ENCODE measurements at places on chromosomes 6 and 20.

DNA sequence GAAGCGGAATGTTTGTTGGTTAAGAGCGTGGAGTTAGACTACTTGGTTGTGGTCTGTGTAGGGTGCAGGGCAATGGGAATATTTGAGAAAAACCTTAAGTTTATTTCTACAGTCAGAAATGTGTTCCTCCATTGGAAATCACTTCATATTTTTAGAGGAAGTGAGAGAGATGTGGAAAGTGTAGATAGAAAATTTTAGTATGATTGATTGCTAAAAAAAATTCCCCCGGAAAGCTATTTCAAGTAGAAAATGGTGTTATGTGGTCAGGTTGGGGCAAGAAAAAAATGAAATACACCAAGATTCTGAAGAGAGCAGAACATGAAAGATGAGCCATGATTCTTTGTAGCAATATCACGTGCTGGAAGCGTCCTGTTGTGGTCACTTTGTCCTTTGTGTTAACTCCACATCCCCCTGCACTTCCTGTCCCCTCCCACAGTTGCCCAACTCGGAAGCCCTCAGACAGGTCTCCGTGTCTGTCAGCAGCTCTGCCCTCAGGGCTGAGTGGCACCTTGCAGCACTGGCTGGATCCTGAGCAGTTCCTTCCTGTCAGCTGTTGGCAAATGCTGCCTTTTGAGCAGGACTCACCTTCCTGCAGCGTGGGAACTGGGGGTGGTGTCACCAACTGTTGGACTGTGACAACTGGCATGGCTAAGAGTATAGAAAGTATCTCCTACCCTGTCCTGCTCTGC, 137.5 kb upstream of the SLC24A3 start:
- peak; percentile 40 for DNase-seq

GRCh38 chr6:57019434-57019833, 27.1 kb upstream of the KIAA1586 start:
- DNase-seq: no peak

DNA sequence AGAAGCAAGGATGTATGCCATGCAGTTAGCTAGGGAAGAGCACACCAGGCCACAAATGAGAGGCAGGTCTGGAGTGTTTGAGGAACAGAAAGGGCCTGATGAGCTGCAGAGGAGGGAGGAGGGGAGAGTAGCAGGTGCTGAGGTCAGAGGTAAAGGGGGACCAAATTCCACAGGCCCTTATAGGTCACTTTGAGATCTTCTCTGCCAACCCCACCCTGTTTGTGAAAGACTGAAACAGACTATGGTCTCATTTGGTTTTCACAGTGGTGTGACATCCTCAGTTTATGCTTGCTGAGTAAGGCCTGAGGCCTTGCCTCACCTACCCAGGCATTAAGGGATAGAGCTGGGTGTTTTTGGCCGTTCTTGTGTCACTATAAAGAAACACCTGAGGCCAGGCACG, 187.7 kb upstream of the MYLIP start:
- no peak for DNase-seq

GRCh38 chr6:16769131-16769985, 8.1 kb upstream of the ATXN1 start:
- peak; percentile 85 for DNase-seq

GRCh38 chr6:30443657-30444450, 45.5 kb upstream of the HLA-E start:
- DNase-seq: peak; percentile 37

DNA sequence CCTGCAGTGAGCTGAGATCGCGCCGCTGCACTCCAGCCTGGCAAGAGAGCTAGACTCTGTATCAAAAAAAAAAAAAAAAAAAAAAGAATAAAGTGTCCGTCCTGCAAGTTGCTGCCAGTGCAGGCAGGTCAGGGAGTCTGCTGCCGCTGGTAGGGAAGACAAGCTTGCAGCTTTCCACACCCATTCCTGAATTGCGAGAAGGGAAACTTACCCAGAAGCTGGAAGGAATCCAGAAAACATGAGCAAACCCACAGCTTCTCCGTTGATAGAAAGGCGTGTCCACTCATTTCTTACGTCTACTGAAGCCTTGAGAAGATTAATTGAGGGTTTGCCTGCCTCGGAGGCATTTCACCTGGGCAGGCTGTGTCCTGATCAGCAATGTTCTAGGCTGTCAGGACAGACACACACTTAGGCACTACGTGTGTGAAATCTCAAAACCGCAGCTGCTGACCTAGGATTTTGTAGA, 61.6 kb upstream of the DSP start:
- DNase-seq: peak; percentile 82

- no peak for DNase-seq
Measured at GRCh38 chr6:117487821-117488220, 5.3 kb downstream of the DCBLD1 start.

- DNase-seq: no peak
Measured at GRCh38 chr20:24965065-24965919, 16.2 kb downstream of the CST7 start.

- peak; percentile 65 for DNase-seq
Measured at GRCh38 chr6:31079656-31080261, 32.6 kb downstream of the C6orf15 start.

DNA sequence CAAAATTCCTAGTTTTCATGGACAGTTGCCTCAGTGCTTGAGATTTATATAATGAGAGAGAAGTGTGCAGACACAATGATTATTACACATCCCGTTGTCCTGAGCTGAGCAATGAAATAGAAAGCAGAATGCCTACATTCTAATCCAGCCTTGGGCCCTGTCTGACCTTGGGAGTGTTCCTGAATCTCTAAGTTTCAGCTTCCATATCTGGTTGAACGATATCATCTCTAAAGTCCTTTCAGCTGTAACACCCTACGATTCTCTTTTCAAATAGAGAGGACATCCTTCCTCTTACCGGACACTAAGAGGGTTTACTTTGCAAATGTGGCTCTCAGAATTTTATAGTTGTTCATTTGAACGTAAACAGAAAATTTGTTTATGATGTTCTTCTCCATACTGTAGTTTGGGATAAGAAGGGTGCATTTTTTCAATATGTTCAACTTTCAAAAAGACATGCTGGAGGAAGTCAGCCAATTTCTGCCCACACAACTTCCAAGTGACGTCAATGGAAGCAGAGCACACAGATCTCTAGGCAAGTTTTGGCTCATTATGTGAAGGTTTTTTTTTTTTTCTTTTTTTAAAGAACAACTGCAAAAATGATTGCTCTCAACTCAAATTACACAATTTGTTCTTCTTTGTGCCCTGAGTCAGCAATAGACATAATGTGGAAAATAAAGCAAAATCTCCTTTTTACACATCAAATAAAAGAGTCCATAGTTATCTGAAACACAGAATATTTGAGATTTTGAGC, 50.4 kb downstream of the PDE7B start:
- DNase-seq: peak; percentile 8

DNA sequence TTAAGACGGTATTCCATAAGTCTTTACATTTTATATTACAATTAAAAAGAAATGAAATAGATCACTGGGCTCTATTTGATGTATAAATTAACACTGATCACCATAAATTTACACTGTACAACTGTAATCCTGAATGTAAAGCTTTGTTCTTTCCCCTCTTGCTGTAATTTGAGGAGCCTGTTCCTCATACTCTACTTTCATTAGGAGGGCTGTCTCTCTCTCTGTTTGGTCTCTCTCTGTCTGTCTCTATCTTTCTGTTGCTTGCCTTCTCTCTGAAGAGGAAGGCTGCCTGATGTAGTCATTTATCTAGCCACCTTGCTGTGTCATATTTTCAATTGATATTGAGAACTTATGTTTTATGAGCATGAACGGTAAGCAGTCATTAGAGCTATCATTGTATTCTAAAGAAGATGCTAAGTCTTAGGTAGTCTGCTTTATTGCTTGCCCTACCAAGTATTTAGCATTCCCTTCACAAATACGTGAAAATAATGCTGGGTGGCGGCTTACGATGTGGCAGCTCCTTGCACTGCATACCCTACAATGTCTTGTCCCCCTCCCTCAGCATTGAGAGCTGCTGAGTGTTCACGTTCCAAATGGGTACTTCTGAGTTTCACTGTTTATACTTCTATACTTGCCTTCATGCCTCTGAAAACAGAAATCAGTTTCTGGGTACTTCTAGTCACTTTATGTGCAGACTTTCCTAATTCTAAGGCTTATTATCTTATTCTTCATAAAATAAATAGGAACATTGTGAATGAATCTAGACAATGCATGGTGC, 205.5 kb downstream of the NKAIN2 start:
- DNase-seq: no peak

- DNase-seq: no peak
Measured at GRCh38 chr20:57276221-57276620, 9.8 kb upstream of the BMP7 start.

GRCh38 chr20:25548613-25549086, 36.7 kb downstream of the NINL start:
- DNase-seq: no peak

GRCh38 chr20:62745279-62745951, 36.8 kb downstream of the NTSR1 start:
- DNase-seq: no peak

- peak; percentile 87 for DNase-seq
Measured at GRCh38 chr6:166775180-166775922, 148.3 kb upstream of the RPS6KA2 start.

DNA sequence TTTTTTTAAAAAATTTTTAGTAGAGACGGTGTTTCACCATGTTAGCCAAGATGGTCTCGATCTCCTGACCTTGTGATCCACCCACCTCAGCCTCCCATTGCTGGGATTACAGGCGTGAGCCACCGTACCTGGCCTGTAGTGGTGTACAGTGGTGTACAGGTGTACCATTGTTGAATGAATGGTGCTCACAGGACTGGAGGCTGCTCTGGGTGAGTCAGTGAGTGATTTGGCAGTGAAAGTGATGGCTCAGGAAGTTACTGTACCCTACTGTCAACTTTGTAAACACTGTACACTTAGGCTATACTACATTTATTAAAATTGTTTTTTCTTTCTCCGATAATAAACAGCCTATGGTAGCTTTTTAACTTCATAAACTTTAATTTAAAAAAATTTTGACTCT, 122.8 kb upstream of the EEF1E1 start:
- no peak for DNase-seq

GRCh38 chr6:39982720-39983119, 48.5 kb upstream of the MOCS1 start:
- no peak for DNase-seq

DNA sequence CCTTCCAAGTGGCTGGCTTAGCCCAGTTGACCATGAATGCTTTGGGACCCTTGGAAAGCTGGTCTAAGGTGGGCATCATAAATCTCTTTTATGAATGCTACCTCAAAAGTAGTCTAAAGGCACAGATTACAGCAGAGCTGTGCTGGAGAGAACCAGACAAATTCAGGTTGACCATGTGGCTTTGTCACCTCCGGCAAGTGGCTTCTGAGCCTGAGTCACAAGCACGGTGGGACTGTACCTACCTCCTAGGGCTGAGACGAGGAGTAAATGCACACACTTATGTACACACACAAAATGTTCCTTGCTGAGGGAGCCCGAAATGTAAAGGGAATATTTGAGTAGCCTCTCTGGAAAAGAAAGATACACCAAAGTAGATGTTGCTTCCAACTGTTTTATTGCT, 155.9 kb downstream of the NFATC2 start:
- DNase-seq: no peak

DNA sequence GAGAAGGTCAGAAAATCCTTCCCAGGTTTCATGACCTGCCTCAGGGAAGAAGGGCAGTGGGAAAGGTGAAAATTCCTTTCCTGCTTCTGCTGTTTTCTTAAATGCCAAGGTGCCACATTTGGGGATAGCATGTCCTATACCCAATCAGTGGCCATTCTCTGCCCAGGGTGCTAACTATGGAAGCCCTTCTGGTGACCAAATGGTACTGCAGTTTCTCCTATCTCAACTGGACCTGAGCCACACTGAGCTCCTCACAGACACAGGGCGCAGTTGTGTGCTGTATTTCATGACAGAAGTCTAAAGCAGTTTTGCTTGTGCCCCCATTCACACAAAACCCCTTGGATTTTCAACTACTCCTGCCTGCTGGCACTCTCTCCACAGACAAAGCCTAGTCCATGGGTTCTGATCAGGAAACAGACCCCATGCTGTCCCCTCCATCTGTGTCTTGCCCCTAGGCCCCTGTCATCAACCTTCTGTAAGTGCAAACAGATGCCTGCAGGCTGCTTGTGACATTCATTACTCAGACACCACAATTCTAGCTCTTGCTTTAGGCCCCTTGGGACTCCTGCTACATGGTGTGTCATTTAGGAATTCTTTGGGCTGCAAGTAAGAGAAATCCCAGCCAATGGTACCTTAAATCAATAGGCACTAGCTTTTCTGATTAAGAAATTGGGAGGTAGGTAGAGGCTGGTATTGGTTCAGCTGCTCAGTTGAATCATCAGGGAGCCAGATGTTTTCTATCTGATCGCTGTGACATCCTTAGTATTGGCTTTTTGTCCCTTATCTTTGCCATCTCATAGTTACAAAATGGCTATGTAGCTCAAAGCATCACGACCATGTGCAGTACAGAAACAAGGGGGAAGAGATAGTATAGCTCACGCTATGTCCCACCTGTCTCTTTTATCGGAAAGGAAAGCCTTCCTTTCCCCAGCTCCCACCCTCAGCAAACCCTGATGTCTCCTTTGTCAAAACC, 147.8 kb downstream of the CD83 start:
- no peak for DNase-seq

GRCh38 chr6:33161354-33162331, 30.6 kb downstream of the COL11A2 start:
- peak; percentile 94 for DNase-seq

DNA sequence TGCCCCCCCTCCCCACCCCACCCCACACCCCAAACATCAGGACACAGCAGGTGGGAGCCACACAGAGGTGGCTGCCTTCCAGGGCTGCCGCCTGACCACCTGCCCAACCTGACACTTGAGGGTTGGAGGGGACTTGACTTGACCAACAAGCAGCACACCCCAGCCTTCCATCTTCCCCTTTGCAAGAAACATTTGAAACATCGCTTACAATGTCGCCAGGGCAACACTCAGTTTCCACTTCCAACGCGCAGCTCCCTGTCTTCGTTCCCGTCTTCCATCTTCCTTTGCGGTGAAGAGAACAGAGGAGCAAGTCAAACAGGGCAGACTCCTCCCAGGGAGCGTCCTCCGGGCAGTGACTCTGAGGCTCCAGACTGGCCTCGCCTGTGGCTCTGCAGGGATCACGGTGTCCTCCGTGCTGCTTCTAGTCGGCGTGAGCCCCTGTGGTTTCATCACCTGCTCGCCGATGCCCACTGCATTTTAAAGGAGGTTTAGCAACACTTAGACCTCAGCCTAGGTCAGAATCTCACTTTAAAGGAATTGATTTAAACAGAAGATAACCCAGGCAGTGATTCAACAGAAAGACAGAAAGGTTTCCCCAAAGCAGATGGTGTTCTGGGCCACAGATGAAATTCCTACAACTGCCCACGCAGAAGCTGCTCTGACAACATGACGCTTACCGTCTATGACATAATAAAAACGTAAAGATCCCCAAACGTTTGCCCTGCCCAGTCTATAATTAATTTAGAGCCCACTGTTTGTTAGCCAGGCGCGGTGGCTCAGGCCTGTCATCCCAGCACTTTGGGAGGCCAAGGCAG, 130.8 kb downstream of the TAF4 start:
- no peak for DNase-seq

DNA sequence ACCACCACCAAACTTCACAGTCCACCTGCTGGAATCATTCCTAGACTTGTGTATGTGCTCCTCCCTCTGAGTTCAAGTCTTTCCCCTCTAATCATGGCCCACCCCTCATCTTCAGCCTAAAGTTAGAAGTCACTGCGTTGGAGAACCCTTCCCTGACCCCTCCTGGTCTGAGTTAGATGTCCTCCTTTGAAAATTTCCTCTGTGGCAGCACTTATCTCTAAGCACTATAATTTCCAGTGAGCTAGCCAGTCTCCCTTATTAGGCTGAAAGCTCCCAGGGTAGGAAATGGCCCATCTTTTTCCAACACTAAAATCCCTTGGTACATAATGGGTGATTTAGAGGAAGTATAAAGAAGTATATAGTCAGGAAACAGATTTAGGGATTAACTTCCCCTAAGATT, 63.2 kb downstream of the SESN1 start:
- no peak for DNase-seq

GRCh38 chr20:39849171-39849570, 839.9 kb downstream of the MAFB start:
- no peak for DNase-seq

All from suppressor macrophage treated with lipopolysaccharide for 1 hour (primary cell).